Effector memory CD4-positive, alpha-beta T cell (primary cell): ENCODE measurements at places on chromosomes 2 and 18.

GRCh38 chr2:215361211-215361875 is 49.5 kb downstream of the ATIC start:
- DNase-seq, result no peak

- no peak for DNase-seq
Measured at GRCh38 chr2:105371810-105372209, 27.0 kb downstream of the FHL2 start.

- DNase-seq, result no peak
Measured at GRCh38 chr2:217799563-217800432, 203.0 kb downstream of the TNS1 start.

DNA sequence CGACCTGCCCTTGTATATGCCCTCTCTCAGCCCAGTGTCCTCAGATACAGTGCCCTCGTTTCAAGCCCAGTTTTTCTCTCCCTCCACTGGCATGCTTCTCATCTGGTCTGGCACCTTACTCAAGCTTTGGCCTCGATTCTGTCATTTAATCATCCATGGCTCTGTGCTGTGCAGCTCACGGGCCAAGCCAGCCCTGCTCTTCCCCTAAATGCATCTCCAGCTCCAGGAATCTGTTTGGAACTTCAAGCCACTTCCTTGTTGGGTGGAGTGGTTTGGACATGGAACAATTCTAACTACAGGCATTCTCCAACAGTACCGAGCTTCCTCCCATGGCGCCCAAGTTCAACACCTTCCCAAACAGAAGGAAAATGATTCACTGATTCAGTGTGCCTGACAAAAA is 76.7 kb upstream of the ZNF397 start:
- no peak for DNase-seq

DNA sequence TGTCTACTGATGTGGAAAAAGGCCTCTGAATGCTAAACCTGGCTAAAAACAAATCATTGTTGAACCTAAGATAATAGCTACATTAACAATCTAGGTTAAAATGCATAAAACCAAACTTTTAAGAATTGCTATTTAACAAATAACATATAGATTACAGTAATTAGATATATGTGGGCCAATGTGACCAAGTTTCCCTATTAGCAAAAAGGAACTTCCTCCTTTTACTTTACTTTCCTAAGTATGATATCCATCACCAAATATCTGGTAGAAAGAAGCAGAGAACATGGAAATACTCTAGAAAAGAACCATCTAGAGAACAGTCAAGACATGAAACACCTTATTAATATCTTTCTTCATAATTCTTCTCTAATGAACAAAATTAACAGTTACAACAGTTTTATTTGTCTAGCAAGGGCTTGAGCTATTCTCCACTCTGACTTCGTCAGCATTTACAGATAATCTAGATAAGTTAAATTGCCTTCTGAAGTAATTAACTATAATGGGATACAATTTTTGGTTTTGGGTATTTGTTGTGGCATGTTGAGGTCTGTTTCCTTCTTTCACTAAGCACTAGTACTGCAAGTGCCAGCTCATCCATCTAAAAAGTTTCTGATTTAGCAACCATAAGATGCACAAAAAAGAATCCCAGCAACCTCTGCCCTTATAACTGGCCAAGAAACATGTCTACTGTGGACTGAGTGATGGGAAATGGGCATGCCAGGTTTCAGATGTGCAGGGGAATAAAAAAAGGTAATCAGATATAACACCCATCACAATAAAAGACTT is 53.3 kb downstream of the MEMO1 start:
- DNase-seq, result no peak

GRCh38 chr2:64696636-64697035 is 42.9 kb upstream of the SERTAD2 start:
- no peak for DNase-seq

DNA sequence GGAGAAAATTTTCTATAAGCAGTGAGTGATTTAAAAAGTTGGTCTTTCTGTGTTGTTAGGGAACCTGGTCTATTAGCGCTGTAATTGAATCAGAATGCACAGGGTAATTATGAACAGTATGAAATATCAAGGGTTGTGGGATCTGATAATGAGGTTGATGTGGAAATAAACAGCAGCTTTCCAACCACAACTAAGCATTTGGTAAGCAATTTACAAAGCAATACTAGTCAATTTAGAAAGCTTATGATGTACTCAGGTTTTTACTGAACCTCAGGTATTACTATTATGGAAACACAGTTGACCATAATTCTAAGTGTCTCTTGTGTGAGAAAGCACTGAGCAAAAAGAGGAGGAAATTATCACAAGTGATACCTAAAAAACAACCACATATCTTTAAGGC is 11.0 kb upstream of the SMCHD1 start:
- DNase-seq, result no peak

DNA sequence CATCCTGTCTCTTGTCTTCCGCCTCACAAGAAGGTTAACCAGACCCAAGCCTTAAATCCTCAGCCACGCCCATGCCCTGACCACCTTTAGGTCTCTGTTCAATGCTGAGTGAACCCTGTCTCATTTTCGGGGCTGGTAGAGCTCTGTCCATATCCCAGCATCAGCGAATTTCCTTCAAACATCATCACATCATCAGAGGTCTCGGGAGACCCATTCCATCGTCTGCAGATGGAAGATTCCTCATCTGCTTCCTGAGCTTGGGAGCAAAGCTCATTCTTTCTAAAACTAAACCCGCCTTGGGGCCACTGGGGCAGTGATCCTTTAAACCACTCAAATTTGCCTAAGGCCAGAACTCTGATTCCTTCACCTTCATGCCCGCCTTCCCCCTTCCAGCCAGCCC is 173.7 kb downstream of the TTC32 start:
- no peak for DNase-seq
